ENCODE measurements at places on chromosomes 6 and 20.
A peak's percentile ranks its signal among the peaks of the same experiment; 100 is the strongest.

DNA sequence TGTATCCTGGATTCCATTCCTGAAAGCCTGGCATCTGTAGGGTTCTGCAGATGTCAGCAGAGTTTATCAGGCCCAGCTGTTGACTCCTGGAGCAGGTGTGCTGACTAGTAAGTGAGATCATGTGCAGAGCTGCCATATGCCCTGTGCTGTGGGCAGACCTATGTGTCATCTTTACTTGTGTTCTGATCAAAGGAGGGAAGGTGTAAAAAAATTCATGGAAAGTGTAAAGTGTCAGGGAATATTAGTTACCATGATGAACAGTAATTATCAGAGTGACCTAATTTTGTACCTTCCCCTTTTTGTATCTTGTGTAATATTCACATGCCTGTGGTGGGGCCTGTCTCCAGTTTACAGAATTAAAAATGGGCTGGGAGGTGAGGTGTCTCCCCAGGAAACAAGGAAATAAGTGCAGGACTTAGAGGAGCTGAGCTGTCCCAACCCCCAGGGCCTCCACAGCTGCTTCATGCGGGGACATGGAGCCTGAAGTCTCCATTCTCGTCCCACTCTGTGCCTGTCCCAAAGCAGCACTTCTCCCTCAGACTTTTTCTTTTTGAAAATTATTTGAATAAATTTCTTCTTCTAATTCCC lies 148.2 kb upstream of the GGTLC1 start:
- no peak for DNase-seq

DNA sequence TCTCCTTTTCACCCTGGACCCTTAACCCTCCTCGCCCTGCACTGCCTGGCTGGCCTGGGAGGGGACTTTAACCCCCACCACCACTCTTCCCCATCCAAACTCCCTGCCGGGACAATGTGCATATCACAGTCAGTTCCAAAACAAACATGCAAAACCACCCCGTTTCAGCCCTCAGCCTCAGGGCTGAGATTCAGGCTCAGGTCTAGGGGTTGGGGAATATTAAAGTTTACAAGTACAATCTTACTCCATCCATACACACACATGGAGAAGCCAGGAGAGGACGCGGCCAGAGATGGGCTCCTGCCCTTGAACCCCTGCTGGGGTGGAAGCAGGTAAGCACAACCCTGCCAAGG lies 534 bp downstream of the KIAA1755 start:
- DNase-seq: no peak

GRCh38 chr20:38805958-38806854 lies 709 bp downstream of the PPP1R16B start:
- peak; percentile 38 for DNase-seq

DNA sequence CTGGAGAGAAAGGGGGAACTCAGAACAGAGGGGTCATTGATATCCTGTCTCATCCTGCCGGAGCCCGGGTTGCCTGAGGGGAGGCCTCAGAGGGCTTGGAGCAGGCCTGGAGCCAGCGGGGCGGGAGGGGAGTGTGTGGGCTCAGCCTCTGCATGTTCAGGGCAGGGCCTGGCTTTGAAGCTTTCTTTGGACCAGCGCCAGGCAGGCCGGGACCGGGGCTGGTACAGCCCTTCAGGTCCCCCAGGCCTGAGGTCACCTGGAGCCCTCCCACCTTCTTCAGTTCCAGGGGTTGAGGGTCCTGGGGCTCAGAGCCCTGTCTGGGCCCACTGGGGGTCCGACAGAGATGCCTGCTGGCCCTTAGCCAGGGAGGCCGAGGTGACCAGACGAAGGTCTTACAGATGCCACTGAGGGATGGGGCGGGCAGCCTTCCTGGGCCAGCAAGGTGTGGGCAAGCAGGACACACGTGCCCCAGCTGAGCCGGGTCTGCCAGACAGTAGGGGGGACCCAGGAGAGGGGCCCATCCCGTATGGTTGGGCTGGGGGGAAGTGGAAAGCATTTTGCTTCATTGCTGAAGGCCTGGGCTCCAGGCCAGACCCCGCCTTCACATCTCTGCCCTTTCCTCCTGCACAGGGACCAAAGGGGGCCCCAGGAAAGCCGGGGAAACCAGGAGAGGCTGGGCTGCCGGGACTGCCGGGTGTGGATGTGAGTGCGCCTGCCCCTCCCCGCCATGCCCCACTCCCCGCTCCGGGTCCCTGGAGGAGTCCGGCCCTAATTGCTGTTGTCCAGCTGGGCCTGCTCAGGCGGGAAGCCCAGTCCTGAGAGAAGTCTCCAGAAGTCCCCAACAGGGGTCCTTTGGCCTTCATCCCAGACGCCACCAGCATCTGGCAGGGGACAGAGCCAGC lies 2.0 kb downstream of the COL9A3 start:
- DNase-seq: no peak

- DNase-seq: no peak
Observed at GRCh38 chr6:170132561-170132991, 158.3 kb downstream of the DLL1 start.

GRCh38 chr20:35700625-35701148 lies 1.5 kb downstream of the ROMO1 start:
- DNase-seq: no peak

DNA sequence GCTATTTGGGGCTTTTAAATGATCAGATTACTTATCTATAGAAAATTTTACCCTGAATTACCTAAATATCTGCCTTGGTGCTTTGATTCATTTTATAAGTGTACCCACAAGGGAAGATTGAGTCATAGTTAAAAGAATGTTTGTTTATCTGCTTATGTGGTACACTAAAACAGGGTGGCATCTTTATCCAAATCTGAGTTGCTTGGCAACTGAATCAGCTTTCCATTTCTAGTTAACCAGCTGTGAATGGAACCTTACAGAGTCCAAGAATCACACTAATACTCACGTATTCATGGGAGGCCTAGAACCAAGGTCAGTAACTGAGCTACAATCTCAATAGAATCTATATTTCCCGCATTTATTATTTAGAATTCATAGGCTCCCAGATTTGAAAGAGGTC lies 44.0 kb upstream of the CAP2 start:
- DNase-seq: no peak
